NCI-H524 (cell line): ENCODE measurements at places on chromosomes 13 and 19.

DNA sequence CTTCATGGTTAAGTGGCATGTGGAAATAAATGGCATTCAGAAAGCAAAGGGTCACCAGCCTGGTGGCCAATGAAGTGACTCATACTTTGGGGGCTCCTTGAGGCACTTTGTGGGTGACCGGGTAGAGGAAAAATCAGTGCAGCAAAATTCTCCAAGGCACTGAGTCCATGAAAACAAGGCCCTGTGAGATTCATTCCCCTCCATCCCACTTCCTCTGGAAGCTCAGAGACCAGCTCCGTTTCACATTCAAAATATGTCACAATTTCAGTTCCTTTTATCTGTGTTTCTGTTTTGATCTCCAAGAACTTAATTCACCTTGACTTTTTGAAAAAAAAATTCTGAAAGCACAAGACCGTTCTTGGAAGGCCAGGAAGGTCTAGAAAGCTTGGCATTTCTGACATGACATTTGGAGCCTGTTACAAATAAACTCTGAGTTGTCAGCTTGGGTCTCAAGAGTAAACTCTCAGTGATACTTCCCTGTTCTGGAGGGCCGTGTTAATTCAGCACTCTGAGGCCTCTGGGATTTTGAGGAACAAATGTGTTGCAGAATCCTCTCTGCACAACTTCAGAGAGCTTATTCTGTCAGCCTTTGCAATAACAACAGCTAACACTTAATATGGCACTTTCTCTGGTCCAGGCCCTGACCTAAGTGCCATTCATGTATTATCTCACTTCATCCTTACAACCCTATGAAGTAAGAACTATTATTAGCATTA lies 6.8 kb downstream of the CYSLTR2 start:
- DNase-seq = no peak

- no peak for DNase-seq
Measured at GRCh38 chr13:45439781-45440462, 21.7 kb upstream of the SLC25A30 start.

GRCh38 chr13:46296115-46296822 lies 84.5 kb downstream of the LRRC63 start:
- no peak for DNase-seq

- no peak for DNase-seq
Measured at GRCh38 chr13:107119989-107120881, 552.3 kb upstream of the ARGLU1 start.

DNA sequence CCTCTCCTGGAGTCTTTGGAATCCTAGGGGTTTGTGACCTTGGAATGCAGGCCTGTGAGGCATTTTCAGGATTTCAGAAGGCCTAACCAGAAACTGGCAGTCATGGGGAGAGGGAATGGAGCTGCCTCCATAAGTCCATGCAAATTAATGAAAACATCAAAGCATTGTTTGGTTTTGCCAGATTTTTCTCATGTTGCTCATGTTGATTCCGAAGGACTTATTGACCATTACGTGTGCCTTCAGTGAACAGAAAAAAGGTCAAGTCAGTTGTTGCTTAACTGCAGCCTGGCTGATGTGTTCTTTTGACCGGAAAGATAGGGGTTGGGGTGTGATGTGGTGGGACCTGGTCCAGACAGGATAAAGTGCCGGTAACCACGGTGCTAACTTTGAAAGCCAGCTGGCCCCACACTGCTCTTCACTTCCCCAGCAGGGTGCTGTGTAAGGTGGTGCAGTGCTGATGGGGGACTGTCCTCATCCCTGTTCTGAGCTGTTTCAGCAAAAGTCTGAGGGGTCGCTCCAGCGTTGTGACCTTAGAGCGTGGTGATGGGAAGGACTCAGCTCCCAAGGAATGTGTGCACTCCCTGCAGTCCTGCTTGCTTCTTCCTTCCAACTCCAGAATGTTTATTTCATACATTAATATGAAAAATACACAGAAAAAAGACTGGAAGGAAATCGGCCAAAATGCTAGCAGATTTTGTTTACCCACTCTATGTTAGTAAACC lies 3.5 kb downstream of the RNF113B start:
- no peak for DNase-seq

- no peak for DNase-seq
Measured at GRCh38 chr19:10881403-10882107, 10.2 kb downstream of the CARM1 start.
